Suprapubic skin (tissue), 4 donors: ENCODE measurements at places on chromosomes 16 and 17.

- no peak for DNase-seq
These were observed 31.2 kb downstream of the RNF213 start for GRCh38 chr17:80291691-80292487.

- DNase-seq, result no peak
These were observed 38.0 kb upstream of the MNT start for GRCh38 chr17:2438823-2439222.

GRCh38 chr17:59627274-59627673 lies 7.6 kb downstream of the CLTC start:
- DNase-seq, result no peak

- DNase-seq, result no peak
These were observed 13.5 kb downstream of the MPG start for GRCh38 chr16:91484-91883.

DNA sequence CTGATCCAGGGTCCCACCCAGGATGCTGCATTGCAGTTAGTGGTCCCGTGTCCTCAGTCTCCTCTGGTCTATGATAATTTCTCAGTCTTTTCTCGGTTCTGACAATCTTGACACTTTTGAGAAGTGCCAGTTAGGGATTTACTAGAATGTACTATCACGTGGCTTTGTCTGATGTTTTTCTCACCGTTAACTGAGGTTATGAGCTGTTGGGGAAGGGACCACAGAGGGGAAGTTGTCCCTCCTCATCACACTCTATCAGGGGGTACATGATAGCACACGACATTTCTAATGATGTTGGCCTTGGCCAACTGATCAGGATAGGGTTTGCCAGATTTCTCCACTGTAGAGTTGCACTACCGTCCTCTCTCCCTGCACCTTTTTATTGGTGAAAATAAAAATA lies 250.9 kb upstream of the SDK2 start:
- DNase-seq, result no peak

- no peak for DNase-seq
These were observed 11.5 kb downstream of the SLC46A1 start for GRCh38 chr17:28394337-28395116.

GRCh38 chr16:82088483-82088882 lies 53.4 kb downstream of the HSD17B2 start:
- DNase-seq, result no peak
